ENCODE measurements at places on chromosomes 4 and X.
A peak's percentile ranks its signal among the peaks of the same experiment; 100 is the strongest.

GRCh38 chr4:150283689-150284088 lies 205.4 kb downstream of the DCLK2 start:
- no peak for DNase-seq

- DNase-seq, result no peak
Observed at GRCh38 chr4:81038636-81039350, 8.3 kb downstream of the BMP3 start.

GRCh38 chrX:121333942-121334341 lies 286.5 kb downstream of the GLUD2 start:
- no peak for DNase-seq

DNA sequence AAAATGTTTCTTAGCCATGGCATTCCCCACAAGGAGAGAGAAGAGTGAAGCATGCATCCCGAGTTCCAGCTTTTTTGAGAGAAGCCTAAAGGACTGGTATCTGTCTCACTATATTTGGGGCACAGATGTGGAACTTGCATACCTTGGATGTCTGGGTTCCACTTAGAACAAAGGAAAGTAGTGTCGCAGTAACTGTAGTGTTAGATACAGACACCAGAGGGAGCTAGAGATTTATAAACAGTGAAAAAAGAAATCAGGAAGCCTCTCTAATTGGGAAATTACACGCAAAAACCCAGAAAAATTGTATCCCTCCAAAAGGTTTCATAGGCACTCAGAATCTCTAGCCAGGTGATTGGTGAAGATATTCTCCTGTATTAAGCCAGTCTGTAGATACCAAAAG lies 34.4 kb downstream of the AGTR2 start:
- DNase-seq, result peak; percentile 52

DNA sequence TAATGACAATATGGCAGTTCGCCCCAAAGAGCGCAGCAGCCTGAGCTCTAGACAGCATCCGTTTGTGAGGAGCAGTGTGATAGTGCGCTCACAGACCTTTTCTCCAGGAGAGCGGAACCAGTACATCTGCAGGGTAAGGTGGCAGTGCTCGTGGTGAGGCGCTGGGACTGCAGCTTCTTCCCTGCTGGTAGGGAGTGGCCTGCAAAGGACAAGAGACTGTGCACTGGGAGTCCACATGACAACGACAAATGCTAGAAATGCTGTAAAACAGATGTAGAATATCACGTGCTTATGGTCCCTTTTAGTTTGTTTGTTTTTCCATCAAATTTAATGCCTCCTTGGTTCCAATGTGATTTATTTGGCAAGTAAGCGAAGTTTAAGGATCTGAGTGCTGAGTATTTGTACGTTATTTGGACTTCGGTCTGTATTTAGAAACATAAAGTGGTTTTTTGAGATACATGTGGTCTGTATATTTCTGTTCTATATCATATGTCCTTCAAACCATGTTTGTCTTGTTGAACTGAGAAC lies 35.8 kb downstream of the CLDN22 start:
- peak; percentile 25 for DNase-seq

DNA sequence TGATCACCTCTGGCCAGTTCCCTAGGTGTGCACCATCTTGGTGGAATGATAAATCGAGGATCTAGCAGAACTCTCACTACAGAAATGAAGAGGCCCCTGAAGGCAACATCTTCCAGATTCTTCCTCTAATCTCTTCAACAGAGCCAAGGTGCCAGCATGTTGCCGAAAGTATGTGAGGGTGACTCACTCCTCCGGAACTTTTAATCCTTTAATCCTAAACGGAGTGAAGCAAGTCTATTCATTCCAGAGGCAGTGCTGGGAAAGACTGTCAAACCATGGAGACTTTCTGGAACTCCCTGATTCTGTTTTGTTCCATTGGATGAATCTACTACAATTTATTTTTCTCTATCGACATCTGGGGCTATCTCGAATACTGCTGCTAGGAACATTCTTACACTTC lies 68.7 kb downstream of the SUPT20HL2 start:
- DNase-seq, result no peak
